ENCODE measurements at places on chromosomes 16 and 17.
A peak's percentile ranks its signal among the peaks of the same experiment; 100 is the strongest.

DNA sequence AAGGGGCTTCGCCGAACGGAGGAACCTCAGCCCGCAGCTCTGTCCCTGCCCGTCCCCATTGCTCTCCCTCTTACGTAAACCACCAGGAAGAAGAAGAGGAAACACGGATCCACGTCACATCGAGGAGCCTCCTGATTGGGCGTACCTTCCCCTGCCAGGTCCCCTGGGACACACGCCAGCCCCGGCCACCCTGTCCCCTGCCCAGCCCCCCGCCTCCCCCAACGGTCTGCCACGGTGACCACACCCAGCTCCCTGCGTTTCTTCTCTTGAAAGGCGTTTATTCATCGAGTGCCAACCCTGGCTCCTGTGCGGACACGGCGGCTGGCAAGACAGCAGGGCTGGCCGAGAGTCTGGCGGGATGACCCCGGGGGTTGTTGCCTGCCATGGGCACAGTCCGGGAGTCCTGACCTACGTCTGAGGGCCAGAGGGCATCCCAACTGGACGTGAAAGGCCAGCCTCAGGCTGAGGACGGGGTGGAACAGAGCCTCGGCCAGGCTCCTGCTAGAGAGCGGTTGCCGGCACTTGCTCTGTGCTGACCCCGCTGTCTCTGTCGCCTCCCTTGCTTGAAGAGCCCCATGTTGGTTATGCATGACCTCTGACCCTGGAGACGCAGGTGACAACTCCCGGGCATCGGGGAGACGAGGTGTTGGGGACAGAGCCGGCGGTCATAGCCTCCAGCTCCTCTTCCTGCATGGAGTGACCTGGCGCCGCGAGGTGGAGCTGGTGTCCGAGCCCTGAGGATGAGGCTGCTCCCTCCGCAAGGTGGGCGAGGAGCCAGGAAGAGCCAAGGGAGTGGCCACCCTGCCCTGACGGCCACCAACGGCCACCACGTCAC, 40.5 kb upstream of the ACSF3 start:
- peak; percentile 65 for DNase-seq

DNA sequence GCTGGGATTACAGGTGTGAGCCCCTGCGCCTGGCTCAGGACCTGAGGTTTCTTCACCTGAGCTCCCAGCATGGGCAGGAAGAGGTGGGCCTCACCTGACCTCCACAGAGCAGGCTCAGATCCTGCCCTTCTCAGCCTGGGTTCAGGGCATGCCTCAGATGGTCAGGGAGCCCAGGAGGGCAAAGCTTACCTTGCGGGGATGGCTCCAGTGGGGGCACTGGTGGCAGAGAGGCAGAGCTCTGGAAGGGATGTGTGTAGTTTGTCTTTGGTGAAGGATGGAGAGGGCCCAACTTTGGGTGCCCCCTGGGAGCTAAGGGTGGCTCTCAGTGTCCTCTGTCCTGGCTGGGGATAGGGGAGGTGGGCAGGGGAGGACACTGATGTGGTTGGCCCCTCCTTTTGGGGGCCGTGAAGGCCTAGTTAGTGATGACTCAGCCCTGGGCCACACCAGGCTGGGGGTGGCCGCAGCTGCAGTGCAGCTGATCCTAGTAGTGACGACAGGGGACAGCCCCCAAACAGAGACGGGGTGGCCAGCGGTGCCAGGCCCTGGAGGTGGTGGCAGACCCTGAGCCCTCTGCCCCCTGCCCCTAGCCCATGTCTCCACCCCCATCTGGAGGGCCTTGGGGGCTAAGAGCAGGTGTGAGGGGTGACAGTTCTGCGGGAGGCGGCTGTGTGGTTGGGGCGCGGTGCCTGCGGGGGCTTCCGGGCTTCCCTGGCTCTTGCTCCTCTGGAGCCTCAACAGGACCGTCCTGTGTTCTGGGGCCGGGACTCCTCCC, 5.8 kb downstream of the NHERF2 start:
- no peak for DNase-seq

DNA sequence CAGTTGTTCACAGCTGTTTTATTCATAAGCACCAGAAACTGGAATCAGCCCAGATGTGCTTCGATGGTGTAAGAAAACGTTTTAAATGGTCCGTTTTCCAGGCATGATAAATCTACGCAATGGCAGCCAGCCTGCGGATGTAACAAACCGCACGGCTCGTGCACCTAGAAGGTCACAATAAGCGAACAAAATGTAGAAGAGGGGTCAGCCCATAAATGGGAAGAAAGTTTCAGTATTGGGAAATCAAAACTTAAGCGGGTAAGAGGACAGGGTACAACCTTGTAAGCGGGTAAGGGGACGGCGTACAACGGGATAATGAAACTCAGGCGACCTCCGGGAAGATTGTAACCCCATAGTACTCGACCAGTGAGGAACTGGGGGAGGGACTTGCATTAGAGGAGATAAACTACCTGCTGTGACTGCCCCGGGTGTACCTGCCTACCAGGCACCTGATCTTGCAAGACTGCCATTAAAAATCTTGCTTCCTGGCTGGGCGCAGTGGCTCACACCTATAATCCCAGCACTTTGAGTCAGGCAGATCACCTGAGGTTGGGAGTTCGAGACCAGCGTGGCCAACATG, 66.6 kb downstream of the ANKRD11 start:
- DNase-seq = no peak

GRCh38 chr16:7653746-7654461, 321.3 kb downstream of the RBFOX1 start:
- no peak for DNase-seq

DNA sequence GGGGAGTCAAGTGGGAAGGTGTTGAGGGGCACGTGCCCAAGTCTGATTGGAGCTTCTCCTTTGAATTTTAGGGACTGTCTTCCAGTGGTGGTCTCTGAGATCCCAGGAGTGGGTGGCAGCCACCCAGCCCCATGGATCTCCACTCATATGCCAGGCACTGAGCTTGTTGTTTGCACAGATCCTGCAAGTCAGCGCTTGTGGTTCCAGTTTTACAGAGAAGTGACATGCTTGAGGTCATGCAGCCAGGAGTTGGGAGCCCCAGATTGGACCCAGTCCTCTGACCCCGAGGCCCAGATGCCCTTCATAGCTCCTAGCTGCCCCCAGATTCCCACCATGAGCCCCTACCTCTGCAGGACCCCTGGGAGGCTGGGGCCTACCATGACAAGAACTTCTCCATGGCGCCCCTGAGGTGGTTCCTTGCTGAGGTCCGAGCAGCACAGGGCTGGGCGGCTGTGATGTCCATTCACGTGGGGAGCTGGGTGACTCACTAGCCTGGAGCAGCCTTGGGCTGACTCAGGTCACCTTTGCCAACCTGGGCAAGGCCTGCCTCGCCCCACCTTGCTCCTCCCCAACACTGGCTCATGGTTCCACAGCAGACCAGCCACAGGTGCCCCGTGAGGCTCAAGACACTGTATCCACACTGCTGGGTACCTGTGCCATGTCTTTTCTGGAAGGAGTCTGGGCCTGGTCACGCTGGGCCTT, 47.4 kb downstream of the RAI1 start:
- no peak for DNase-seq

DNA sequence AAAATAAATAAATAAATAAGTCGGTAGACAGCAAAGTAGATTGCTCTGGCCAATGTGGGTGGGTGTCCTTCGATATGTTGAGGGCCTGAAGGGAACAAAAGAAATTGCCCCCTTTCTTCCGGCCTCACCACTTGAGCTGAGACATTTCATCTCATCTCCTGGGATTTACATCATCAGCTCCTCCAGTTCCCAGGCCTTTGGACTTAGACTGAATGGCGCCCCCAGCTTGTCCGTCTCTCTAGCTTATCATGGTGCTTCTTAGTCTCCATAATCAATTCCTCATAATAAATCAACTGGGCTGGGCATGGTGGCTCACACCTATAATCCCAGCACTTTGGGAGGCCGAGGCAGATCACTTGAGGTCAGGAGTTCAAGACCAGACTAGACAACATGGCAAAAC, 13.8 kb upstream of the HAP1 start:
- no peak for DNase-seq

- no peak for DNase-seq
Measured at GRCh38 chr16:57239107-57239506, 6.0 kb upstream of the ARL2BP start.

GRCh38 chr16:55021595-55022475, 91.2 kb downstream of the IRX5 start:
- DNase-seq = no peak

DNA sequence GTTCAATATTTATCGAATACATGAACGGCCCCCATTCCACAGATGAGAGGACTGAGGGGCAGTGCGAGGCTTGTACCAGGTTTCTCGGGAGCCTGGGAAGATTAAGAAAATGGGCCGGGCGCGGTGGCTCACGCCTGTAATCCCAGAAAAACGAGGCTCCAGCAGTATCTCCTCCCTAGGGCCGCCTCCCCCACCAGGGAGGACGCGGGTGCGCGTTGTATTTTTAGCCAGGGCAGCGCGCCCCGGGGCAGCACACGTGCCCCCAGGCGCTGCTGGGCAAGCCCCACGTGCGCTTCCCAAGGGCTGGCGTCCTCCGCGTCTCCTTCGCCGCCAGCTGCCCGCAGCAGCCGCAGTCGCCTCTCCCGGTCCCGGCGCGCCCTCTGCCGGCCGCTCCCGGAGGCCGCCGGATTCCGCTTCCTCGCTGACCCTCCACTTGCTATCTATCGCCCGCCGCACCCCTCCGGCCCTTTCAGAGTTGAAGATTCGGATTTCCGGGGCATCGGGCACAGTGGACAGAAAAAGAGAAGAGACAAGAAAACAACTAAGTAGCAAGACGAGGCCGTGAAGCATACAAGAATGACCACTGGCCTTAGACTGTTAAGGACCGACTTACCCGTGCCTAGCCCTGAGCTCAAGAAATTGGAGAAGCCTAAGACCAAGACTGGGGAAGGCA, 1.9 kb upstream of the YBX2 start:
- DNase-seq = peak; percentile 92

- no peak for DNase-seq
Measured at GRCh38 chr16:10205688-10206087, 23.5 kb upstream of the GRIN2A start.

DNA sequence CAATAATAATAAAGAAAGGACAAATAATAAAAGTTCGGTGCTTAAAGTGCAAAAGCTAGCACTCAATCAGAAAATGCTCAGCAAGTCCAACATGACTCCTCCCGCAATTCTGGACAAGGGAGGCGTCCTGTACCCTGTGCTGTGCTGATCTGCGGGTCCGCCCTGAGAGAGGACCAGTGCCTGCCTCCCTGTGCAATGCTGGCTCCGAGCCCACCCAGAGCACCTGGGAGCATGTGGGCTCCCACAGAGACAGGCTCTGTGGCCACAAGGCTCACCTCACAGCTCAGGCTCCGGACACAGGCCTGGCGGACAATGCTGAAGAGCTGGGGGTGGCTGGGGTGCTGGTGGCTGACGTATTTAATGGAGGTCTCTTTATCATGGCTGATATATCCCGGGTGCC, 11.1 kb downstream of the FLCN start:
- DNase-seq = no peak

- DNase-seq = no peak
Measured at GRCh38 chr16:11401161-11402050, 56.1 kb downstream of the RMI2 start.

DNA sequence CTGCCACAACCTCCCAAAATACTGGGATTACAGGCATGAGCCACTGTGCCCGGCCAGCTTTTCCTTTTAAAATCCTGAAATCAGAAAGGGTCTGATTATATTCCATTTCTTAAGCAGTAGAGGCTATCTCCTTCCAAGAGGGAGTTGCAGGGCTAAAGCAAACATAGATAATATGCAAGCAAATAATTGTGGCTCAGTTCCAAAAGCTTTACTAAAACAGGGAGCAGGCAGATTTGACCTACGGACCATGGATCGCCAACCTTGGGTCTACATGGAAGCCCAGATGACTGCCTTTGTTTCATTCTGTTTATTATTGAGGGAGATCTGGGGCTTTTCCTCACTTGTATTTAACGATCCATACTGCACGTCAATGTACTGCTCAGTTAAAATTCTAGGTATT, 38.5 kb downstream of the CLEC3A start:
- no peak for DNase-seq

DNA sequence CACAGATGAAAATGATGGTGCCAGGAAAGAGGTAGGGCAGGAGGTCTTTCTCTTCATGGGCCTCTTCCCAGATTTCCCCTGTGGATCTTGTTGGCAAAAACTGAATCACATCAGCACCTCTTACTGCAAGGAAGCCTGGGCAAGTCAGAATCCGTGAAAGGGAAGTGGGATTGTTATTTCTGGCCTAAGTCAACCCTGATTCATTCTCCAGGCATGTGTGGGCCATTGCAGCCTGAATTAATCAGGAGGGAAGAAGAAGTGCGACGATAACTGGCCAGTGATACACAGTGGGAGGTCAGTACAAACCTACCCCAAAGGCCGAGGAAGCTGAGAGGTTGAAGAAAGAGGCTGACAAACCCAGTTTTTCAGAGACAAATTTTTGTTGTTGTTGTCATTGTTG, 17.9 kb upstream of the NSMCE1 start:
- DNase-seq = no peak

GRCh38 chr16:17368951-17369350, 101.8 kb downstream of the XYLT1 start:
- no peak for DNase-seq

DNA sequence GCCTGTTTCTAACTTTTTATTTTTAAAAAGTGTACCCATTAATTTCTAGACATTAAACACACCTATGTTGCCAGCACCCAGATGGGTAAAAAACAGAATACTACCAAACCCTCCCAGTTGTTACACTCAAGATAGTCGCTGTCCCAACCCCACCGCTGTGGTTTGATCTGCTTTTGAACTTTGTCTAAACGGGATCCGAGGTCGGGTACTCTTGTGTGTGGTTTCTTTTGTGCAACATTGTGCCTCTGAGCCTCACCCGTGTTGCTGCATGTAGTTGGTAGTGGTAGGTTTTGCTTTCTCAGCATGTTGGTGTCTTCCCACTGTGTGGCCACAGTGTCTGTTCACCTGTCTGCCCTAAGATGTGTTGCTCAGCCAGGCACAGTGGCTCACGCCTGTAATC, 4.3 kb downstream of the KLHL36 start:
- no peak for DNase-seq

- DNase-seq = no peak
Measured at GRCh38 chr16:15900357-15900756, 12.0 kb upstream of the CEP20 start.

DNA sequence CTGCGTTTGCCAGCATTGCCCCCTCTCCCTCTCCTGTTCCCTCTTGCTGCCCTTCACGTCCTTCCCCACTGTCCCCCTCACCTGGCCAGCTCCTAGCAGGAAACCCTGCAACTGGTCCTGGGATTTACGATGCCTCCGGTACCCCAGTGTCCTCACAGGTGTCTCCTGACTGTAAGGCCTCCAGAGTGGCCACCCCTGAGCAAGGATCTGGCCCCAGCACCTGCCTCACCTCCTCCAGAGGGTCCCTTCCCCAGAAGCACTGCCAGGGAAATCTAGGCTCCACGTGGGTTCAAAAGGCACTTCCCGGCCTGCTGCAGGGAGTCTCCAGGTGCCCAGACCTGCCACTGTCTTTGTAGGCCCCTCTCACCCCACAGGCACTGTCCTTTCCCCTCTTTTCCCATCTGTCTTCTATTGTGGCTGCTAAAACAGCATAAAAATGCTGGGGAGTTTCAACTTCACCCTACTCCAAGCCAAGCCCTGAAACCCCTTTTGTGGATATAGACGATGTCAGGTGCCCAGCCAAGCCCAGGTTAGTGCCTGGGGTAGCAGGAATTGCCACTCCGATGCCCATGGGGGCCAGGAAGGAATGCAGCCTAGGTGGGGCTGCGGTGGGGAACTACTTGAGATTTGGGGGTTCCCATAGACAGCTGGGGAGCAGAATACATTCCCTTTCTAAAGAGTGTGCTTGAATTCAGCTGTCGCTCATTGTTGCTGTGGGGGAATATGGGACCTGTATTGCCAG, 25.7 kb downstream of the RAB11FIP4 start:
- no peak for DNase-seq
